ENCODE measurements at places on chromosomes 12 and 14.

GRCh38 chr14:60175255-60175902, 10.2 kb upstream of the DHRS7 start:
- DNase-seq = no peak

DNA sequence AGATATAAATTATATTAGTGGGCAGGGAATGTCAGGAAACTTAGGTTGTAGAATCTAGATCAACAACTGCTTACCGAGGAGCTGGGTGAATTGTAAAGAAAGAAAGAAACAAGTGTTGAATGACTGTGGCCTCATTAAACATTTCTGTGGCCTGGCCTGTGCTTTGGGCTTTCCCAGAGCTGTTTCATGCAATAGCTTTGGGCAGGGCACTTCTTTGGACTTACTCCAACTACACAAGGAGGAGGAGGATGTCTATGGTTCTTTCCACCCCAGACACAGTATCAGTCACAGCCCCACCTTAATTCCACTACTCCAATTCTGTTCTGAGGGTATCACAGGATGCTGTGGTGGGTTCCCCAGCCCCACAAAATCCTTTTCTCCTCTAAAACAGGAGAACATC, 38.0 kb downstream of the DPF3 start:
- DNase-seq = peak; percentile 46

DNA sequence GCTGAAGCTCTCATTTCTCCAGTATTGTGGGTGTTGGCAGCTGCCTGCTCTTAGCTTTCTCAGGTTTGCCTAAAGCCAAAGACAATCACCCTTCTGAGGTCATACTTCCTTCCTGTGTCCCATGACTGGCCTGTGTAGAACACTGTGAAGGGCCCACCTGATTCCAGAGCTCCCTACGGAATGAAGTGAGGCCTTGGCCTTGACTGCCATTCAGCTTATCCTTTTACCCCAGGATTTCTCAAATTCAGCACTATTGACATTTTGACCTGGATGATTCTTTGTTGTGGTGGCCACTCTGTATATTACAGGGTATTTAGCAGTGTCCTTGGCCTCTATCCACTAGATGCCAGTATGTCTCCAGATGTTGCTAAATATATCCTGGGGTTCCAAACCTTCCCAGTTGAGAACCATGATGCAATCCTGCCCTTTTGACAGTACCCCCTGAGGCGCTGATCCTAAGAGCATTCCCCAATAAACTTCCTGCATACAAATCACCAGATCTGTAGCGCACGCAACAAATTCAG, 112.3 kb upstream of the KRR1 start:
- peak; percentile 33 for DNase-seq

DNA sequence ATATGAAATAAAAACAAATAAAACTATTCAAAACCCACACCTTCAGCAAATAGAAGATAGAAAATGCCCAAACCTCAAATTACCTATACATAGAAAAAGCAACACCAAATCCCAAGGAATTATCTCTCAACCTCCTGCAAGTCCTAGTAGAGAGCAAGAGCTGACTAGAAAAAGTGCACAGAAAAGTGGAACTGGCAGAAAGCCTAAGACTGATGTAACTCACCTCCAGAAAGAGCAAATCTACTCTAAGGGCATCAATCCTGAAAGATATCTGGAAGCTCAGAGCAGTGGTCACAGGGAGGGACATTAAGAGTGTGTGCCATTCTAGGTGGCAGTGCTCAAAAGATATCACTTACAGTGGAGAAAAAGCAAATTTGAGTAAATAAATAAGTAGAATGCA, 62.1 kb upstream of the PLEKHG7 start:
- DNase-seq = no peak

DNA sequence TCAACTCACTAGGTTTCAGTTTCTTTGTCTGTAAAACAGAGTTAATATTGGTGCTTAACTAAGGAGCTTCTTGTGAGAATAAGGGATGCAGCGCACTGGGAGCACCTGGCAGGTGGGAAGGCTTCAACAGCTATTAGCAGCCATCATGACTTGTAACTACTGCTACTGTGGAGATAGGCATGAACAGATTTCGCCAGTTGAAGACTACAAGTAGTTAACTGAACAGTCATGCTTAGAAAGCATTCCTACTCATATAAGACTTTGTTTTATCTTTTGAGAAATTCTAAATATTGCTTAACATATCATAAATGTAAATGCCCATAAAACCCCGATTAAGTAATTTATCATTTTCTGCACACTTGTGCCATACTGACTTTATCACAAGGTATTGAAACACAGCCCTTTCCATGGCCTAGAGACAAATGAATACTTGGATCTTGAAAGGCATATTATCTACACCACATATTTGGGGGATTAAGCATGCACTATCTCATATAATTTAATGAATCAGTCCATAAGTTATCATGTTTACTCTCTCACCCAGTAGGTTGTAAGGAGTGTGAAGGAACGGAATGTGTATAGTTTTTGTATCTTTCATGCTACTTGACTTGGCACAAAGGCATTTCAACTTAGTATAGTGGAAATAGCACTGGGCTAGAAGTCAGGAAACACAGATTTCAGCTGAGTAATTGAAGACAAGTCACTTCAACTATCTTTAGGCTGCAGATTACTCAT, 16.1 kb downstream of the NTN4 start:
- DNase-seq = peak; percentile 55

GRCh38 chr12:31474751-31475150, 116.2 kb downstream of the DENND5B start:
- no peak for DNase-seq

GRCh38 chr12:51362307-51362706, 15.8 kb upstream of the CELA1 start:
- DNase-seq = no peak

GRCh38 chr12:119687406-119687805, 19.5 kb downstream of the PRKAB1 start:
- no peak for DNase-seq

DNA sequence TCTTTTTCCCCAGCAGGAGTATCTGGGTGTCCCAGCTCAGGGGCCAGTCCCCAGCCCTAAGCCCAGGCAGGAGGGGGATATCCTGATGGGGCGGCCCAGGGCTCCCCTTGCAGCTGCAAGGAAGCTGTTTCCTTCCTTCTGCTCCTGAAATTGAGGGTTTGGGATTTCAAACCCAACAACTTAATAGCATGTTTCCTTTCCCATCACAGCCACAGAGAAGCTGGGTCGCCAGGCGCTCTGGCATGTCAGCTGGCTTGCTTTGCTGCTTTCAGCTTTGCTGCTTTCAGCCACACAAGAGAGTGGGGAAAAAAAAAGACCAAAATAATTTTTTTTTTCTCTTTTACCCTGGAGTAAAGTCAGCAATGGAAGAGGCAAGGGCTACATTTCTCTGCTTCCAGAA, 30.0 kb downstream of the HVCN1 start:
- no peak for DNase-seq

DNA sequence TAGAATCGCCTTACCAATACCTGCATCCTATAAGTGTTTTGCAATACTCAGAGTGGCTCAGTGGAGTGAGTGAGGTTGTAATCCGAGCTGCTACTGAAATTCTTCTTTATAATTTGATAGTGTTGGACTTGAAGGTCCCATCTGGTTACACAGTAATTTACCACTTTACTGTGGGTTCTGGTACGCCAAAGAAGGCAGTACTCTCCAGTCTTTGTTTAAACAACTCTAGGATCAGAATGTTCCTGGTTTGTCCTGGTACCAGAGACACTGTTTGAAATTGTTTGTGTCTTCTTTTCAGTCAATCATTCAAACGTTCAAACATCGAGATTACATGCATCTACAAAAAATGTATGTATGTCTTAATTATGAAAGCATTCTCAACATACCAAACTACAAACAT, 51.3 kb upstream of the AMN1 start:
- no peak for DNase-seq

DNA sequence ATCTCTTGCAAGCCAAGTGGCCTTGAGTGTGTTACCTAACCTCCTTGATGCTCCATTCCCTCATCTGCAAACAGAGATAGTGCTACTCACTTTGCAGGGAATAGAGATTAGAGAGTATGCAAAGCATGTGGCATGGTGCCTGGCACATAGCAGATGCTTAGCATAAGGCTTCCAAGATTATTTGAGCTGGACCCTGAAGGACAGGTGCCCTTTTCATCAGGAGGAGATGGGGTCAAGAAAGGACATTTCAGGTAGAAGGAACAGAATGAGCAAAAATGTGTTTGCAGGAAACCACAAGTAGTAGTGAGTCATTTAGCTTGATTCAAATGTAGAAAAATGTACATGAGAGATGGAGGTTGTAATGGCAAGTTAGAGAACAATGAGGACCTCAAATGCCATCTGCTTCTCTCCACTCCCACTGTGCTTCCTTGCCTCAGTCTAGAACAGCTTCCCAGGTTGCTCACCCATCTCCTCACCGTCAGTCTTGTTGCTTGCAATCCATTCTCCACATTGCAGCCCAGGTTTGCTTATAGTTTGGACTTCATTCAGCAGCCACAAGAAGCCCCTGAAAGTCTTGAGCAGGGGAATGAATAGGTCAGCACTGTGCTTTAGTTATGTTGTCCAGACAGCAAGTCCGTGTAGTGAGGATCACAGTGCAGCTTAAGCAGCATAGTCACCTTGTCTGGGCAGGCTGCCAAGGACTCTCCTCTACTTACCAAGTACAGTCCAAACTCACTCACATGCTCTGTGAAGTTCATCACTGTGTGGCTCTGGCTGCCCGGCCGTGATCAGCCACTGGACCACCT, 536.3 kb upstream of the CCDC196 start:
- DNase-seq = peak; percentile 49

GRCh38 chr14:53494587-53494986, 341.5 kb upstream of the DDHD1 start:
- DNase-seq = no peak

All from fibroblast of skin of right biceps (primary cell).